ENCODE measurements at places on chromosomes 7 and 10.

GRCh38 chr7:2476776-2477446 lies 713 bp upstream of the GRIFIN start:
- no peak for DNase-seq

- no peak for DNase-seq
Observed at GRCh38 chr7:98107313-98107721, 655 bp downstream of the LMTK2 start.

DNA sequence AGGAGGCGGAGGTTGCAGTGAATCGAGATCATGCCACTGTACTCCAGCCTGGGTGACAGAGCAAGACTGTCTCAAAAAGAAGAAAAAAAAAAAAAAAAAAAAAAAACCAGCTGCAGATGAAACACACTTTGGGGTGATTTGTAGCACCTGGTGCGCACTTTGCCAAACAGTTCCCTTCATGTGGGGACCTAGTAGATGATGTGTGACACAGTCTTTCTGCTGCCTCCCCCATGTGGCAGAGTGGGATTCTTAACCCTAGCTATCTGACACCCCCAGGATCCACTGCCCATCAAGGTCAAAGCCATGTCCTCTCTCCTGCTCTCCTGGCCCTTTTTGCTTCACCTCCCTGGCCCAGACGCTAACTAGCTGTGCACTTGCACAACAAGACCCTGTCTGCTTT lies 52.1 kb upstream of the PDZD8 start:
- DNase-seq: no peak

DNA sequence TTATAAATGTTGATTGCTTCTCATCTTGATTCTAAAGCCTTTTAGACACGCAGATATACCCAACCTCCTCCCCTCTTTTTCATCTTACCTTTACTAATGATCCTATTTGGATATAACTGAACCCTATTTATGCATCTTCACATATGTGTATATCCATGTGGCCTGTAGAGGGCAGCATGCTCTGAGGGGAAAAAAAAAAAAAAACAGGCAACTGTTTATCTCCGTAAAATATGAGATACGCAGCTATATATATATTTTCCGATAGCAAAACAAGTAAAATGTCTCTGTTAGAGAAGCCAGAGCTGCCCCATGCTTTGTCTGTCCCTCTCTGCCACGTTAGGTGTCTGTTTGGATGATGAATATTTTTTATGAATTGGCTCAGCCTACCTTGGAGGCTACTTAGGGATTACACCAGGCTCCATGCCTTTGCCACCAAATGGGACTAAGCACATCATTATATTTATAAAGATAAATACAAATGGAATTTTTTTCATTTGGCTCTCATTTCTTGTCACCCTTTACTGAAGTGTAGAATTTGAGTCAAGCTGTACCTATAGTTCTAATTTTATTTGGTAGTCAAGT lies 174.8 kb upstream of the FZD1 start:
- no peak for DNase-seq

- DNase-seq: no peak
Observed at GRCh38 chr7:45930967-45931366, 9.9 kb upstream of the IGFBP3 start.

GRCh38 chr7:152307902-152308301 lies 127.9 kb downstream of the KMT2C start:
- DNase-seq: no peak

DNA sequence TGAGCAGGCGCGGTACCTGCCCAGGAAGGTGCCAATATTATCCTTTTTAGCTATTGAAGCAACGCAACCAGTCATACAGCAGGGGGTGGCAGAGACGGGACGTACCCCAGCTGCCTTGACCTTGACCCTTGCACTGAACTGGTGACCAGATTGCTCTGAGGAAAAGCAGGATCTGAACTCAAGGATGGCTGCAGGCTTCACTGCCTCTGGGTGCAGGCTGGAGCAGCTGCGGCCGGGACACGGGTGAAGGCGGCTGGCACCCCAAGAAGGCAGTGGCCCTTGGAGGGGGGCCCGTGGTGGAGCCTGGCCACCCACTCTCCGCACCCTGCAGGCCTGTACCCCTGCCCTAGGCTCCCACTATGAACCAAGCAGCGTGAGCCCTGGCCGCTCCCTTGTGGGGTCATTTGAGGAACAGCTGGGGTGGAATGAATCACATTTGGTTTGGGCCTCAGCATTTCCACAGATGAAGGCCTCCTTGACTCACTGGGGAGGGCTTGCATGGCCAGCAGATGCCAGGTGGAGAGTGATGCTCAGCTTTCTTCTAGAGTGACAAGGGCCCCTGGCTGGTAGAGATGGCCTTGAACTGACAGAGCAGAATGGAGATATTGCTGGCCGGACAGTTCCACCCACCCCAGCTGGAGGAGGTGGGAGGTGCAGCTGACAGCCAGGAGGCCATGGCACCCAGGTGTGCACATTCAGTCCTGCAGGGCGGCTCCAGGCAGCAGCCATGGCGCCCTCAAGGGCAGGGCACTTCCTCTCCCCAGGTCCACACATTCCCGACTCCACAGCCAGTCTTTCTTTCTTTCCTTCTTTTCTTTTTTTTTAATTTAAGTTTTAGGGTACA lies 218.7 kb downstream of the WDR37 start:
- no peak for DNase-seq

GRCh38 chr10:70335246-70335613 lies 47.2 kb downstream of the LRRC20 start:
- no peak for DNase-seq
